ENCODE measurements at places on chromosomes 6 and 20. TPM values are rescaled to one million over a fixed set of nuclear protein-coding genes. Genes with fewer than 3 reads are reported as not detected.

DNA sequence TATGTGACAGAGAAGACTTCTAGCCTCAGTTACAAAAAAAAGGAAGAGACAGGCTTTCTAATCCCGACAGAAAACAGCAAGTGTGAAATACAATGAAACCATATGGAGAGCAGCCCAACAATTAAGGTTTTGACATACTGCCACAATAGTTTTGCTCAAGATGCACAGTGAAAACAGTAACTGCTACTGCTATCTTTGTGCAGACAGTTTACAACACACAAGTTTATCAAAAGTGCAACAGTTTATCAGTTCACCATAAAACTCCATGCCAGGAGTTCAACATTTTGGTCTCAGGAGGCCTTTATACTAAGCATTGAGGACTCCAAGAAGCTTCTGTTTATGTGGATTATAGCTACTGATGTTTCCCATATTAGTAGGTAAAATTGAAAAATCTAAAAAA is 37.6 kb downstream of the GOPC start:
- no peak for DNase-seq

The APOBEC2 gene
- not detected for total RNA-seq

The BMP6 gene
- total RNA-seq = 4.7 TPM

The RBPJL gene
- total RNA-seq = not detected

The DPPA5 gene
- not detected for total RNA-seq
